Glomerular endothelial cell (primary cell): ENCODE measurements at places on chromosomes 1 and 21. TPM values are rescaled to one million over a fixed set of nuclear protein-coding genes. Genes with fewer than 3 reads are reported as not detected.

Gene TNFAIP8L2
- not detected in 2 replicates for total RNA-seq

Gene GRIK3
- total RNA-seq, result not detected in 2 replicates

Gene HES2
- 16.1 and 41.8 TPM in 2 replicates for total RNA-seq

Gene KRTAP7-1
- total RNA-seq, result not detected in 2 replicates

Gene GABRD
- not detected in 2 replicates for total RNA-seq

Gene S100A14
- total RNA-seq, result not detected in 2 replicates

Gene OR6K3
- not detected in 2 replicates for total RNA-seq

Gene KRTAP20-3
- not detected in 2 replicates for total RNA-seq

Gene CFAP141
- not detected in 2 replicates for total RNA-seq

DNA sequence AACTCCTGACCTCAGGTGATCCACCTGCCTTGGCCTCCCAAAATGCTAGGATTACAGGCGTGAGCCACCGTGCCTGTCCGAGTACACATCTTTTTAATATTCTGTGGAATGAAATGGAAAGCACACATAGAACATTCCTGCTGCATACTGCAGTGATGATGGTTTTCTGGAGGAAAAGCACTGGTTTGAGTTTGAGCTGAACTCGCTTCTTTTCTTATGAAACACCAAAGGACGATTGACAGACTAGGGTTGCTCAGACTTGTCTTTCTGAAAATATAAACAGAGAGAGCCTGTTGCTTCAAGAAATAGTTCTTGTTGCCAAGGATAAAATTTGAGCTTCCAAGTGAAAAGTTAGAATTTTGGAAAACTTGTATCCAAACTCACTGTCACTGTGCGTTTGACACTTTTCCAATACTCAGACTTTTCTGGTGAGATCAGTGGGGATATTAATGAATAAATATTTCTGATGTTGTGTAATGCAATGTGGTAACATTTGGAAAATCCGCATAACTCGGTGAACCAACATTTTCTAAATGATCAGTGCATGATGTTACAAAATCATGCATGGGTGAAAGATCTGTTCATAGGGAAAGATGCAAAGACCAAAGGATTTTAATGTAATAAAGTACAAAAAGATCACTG is 15.0 kb upstream of the ERMAP start:
- DNase-seq, result no peak

DNA sequence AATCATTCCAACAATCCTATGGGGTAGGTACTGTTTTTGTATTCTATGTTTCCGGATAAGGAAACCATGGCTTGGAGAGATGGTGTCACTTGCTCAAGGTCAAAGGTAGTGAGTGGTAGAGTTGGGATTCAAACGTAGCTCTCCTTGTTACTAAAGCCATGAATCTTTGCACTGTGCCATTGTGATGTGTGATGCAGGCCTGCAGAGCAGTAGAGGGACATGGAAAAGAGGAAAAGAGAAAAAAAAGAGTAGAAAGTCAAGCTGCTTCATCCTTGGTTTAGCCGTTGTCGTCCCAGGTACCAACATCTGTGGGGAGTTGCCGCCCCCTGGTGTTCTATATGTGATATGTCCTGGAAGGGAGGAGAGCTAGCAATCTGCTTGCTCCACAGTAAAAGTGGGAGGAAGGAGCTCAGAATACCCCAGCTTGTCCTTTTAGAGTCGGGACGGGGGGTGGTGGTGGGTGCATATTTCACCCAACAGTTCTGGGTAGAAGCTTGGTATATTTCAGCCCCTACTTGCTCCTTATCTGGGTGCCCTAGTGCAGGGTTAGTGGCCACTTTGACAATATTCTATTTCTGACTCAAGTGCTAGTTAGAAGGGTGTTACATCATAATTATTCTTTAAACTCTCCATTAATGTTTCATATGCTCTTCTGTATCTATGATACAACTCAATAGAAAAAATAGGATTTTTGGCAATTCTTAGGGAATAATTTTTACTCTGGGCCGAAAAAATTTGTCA is 98.4 kb downstream of the EBNA1BP2 start:
- peak; percentile 29 for DNase-seq

- DNase-seq, result no peak
Measured at GRCh38 chr1:42340093-42340492, 5.1 kb upstream of the FOXJ3 start.

DNA sequence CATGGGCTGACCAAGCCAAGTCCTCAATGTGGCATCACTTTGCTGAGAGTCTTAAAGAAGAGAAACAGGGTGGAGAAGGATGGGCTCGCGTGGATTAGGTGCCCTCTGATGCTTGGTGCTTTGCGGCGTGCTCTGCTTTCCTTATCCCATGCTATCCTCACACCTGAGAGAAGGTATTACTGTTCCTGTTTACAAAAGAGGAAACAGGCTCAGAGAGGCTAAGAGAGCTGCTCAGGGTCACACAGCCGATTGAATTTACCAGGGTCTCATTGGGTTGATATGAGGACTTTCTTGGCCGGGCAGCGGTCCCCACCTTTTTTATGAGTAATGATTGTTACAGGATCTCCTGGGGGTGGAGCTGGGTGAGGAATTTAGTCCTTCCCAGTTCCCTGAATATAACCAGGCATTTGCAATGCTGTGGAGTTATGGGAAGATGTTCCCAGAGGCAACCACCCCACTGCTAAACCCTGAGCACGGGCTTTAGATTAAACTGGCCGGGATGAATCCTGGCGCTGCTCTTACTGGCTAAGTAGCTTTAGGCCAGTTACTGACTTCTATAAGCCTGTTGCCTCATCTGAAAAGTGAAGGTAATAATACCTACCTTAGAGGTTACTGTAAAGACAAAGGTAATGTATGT is 4.5 kb downstream of the ASCL5 start:
- DNase-seq, result no peak

DNA sequence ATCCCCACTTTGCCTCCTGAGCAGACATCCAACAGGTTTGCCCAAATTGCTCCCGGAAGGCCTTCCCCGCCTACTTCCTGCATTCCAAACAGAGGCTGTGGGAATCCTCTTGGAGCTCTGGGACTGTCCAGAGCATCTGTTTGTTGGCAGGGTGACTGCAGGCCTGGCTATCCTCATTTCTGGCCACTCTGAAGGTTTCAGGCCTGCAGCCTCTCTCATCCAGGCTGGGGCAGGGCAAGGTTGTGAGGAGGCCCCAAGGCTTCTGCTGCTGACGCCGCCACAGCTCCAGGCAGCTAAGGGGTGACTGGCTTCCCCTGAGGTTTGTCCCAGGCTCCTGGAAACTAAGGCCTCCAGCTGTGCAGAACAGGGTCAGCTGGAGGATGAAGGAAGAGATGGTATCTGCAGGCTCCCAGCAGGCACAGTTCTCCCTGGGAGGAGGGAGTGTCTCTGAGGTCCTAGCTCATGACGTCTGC is 11.3 kb downstream of the CDK18 start:
- DNase-seq, result no peak

GRCh38 chr1:7516341-7516740 is 254.8 kb upstream of the VAMP3 start:
- no peak for DNase-seq

GRCh38 chr1:89939693-89940438 is 55.0 kb upstream of the ZNF326 start:
- DNase-seq, result no peak

DNA sequence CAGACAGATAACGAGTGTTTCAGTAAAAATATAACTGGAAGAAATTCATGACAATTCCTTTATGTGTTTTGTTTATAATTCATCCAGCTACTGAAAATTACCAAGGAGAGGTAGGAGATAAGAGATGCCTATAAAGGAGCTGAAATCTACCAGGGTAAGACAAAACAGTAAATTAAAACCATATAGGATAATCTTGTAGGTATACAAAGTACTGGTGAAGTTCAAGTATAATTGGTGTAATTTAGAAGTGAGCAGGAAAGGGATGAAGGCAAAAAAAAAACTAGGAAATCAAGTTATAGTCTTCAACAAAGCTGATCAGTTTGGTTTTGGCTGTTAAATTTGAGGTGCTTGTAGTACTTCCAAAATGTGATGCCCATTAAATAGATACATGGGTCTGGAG is 1.2 kb upstream of the WARS2 start:
- no peak for DNase-seq

GRCh38 chr1:87983841-87984240 is 655.2 kb downstream of the LMO4 start:
- no peak for DNase-seq

GRCh38 chr1:94949681-94950661 is 23.1 kb upstream of the CNN3 start:
- no peak for DNase-seq

DNA sequence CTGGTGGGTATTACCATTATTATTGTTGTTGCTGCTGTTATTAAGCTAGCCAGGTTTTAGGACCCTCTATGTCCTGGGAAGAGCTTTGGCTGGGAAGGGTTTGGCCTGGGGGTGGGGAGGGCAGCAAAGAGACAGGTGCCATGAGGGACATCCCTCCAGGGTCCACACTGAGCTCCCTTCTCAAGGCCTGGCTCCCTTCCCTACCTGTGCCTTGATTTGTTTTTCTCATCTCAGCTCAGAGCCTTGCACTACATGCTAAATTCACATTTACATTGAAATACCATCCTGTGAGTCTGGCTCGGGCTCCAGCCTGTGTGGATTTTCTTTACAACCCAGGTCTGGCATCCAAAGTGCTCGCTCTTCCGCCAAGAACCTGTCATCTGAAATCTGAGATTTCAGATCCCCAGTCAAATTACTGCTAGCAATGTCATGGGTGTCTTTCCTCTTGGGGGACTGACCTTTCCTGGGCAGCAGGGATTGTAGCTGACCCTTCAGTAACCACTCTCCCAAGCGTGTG is 536.3 kb downstream of the PTPRU start:
- DNase-seq, result no peak

DNA sequence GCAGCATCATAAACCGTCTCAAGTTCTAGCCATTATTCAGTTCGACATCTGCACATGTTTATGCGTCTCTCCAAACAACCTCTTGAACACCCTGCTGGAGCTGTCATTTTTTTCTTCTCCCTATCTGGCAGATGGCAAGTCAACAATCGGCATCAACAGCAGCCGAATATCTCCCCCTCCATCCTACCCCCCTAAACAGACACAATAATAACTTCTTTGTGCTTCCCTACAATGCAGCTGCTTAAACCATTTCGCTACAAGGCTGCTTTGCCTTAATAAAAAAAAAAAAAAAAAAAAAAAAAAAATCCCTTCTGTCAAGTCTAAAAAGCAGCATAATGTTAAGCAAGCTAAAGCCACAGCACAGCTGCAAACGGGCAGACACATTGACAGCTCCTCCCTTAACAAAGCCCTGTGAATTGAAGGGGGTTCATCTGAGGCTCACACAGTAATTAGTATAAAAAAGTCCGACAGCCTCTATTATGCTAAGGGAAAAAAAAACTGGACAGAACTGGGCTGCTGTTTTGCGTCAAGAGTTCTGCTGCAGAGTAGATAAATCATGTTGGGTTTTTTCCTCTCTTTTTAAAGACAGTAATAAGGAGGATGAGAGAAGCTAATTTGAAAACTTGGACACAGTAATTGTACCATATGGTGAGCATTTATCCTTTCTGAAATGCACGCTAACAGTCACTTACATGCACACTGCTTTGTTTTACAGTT is 136.4 kb downstream of the AKT3 start:
- DNase-seq, result no peak

GRCh38 chr21:34035619-34036354 is 37.6 kb upstream of the MRPS6 start:
- DNase-seq, result no peak

- no peak for DNase-seq
Measured at GRCh38 chr1:201300641-201301040, 17.3 kb downstream of the PKP1 start.

DNA sequence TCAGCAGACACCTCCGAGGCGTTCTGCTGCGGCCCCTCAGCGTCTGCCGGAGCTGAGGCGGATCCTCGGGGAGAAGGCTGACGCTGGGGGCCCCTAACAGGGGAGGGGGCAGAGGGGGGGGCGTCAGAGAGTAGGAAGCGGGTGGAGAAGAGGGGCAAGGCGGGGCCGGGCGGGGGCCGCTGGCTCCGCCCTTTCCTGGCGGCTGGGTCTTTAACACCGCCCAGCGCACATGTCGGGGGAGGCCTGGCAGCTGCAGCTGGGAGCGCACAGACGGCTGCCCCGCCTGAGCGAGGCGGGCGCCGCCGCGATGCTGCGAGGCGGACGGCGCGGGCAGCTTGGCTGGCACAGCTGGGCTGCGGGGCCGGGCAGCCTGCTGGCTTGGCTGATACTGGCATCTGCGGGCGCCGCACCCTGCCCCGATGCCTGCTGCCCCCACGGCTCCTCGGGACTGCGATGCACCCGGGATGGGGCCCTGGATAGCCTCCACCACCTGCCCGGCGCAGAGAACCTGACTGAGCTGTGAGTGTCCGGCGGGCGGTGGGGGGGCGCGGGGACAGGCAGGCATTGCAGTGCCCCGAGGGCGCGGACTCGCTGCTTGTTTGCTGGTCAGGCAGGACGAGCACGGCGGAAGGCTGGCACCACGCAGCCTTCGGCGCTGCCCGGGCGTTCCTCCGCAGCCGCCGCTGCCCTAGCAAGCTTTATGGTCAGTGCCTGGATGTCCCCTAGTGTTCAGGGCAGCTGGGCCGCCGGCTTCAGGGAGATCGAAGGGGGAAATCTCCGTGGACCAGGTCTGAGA is at the start of gene NTRK1:
TSS of gene NTRK1 (plus strand) at position 238 of the 796 bp plus-strand sequence. CDS start at position 308, 70 bp downstream.
- no peak for DNase-seq

DNA sequence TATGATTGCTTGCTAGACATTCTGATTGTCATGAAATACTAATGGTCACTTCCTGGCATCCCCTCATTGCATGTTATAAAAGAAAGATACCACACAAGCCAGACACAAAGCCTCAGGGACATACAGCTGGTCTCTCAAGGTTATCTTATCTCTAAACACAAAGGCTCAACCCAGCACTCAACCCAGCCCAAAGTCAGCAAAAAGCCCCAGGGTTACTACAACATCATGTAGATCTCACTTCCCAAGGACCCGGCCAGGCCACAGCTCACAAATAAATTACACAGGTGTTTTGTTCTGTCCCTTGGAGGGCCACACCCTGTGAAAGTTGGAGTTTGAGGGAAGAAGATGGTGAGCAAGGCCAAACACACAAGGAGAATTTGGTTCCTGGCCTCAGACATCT is 109.7 kb upstream of the BARHL2 start:
- no peak for DNase-seq

- no peak for DNase-seq
Measured at GRCh38 chr1:26971590-26971989, 11.3 kb upstream of the KDF1 start.

DNA sequence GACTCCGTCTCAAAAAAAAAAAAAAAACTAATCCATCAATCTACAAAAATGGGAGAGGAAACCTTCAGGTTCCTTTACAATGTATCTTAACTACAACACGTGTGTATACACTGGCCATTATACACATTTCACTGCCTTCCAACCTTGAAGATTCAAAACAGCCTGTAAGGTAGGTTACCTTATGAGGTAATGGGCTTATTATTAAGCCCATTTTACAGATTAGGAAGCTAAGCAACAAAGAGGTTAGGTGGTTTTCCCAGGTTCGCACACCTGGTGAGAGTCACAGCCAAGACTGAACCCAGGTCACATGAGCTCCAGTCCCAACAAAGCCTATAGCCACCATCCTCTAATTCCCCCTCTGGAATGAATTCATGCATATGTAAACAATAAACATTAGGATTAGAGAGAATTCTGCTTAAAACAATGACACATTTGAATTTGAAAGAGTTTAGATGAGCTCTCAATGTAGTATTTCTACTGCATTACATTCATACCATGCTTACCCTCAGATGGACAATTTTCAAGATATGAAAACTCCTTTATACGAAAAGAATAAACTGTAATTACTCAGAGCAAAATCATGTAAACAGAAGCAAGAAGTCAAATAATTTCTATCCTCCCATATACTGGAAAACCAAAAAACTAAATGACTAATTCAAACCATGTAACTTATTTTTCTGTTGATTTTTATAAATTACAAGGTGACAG is 54.8 kb downstream of the EIF4G3 start:
- DNase-seq, result no peak
